ENCODE measurements at places on chromosomes 6 and 20.

- no peak for DNase-seq
These were observed 88.9 kb downstream of the GINS1 start for GRCh38 chr20:25496165-25496967.

GRCh38 chr6:118506071-118506638 lies 41.9 kb upstream of the PLN start:
- DNase-seq, result no peak

DNA sequence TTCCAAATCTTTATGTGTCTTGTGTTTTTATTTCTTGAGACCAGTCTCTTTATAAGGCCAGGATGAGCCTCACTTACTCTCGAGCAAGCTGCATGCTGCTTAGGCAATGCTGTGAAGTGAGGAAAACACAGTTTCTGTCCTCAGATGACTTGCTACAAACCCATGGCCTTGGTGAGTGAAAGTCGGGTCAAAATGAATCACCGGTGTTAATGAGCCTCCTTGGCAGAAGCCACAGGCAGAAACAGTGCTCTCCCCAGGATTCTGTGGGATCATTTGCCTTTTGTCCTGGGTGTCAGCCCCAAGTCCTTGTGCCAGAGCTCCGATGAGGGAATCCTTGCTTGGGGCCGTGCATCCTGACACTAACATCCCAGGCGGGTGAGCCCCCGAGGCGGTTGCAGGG lies 482.5 kb downstream of the QKI start:
- no peak for DNase-seq

DNA sequence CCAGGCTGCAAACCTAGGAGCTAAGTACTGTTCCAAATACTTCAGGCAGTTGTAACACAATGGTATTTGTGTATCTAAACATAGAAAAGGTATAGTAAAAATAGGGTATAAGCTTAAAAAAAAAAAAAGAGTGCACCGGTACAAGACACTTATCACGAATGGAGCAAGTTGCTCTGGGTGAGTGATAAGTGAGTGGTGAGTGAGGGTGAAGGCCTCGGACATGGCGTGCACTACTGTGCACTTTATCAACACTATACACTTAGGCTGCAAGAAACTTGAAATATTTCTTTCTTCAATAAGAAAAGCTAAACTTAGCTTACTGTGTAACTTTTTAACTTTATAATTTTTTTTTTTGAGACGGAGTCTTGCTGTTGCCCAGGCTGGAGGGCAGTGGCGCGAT lies 159.5 kb upstream of the PDE10A start:
- no peak for DNase-seq

DNA sequence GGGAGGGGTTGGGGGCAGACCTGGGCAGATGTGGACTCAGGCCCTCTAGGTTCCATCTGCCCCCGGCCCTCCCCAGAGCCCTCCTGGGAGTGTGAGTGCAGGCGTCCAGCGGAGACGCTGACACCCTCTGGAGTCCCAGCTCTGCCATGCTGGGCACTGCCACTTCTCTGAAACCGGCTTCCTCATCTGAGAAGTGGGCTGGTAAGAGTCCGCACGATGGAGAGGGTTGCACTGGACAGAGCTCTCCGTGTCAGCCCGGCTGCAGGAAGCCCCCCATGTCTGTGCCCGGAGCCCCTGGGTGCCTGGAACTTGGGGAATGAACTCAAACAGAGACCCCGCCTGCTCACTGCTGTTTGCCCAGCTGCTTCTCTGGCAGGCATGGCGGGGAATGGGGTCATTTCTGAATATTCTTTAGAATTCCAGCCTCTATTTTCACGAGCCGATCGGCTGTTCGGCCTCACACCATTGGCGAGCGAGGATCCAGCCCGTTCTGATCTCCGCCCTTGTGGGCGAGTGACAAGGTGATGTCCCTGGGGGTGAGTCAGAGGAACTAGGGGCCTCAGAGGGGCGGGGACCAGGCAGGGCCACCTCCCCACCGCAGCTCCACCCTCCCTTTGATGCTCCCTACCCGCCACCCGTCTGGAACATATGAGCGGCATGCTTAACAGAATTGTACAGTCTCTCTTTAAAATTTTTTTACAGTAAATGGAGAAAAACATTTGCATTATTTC lies 47.8 kb upstream of the GATA5 start:
- DNase-seq, result no peak

DNA sequence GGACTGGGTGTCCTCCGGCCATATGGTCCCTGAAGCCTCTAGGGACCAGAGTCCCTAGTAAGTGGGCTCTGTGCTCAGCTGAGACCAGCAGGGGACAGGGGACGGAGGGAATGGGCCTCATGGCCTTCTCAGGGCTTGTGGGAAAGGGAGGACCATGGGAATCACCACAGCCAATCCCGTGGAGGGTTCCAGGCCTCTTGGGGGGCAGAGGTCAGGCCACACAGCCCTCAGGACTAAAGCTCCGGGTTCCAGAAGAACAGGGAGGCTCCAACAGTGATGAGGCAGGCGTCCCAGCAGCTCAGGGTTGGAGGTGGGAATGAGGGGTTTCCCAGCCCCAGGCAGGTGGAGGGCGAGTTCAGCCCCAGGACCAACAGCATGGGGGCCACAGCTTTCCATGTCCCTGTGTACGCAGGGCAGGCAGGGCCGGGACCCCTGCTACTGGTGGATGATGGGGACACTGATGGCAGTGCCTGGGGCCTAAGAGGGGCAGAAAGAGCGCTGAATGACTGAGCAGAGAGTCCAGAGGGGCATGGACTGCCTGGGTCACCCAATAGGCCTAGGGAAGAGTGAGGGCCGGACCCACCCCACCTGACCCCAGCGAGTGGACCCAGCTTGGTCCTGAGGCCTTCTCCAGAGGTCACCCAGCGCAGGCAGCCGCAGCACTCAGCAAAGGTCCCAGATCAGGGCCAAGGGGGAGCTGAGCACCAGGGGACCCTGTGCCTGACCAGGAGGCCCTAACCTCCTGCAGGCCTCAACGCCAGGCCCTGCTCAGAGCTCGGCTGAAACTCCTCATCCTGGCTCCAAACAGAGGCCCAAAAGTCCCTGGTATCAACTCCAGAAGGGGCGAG lies 8.8 kb downstream of the MYL9 start:
- DNase-seq, result no peak

DNA sequence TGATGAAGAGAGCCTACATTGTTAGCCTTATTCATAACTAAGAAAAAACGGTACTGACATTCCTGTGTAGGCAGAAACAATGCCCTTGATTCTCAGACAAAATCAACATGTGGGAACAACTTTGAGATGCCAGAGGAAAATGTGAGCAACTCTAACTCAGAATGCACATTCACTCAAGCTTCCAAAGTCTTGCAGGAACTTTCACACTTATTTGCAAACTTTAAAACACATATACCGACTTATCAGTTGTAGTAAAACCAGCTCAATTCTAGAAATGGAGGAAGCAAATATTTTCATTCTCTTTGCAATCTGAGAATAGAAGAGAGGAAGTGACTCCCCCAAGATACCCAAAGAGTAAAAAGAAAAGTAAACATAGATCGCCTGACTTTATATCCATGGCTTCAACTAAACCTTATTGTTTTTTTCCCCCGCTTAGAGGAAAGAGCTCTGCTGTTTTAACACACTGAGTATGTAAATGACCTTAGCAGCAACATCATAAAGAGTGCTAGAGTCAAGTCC lies 117.6 kb downstream of the EPB41L2 start:
- DNase-seq, result no peak

DNA sequence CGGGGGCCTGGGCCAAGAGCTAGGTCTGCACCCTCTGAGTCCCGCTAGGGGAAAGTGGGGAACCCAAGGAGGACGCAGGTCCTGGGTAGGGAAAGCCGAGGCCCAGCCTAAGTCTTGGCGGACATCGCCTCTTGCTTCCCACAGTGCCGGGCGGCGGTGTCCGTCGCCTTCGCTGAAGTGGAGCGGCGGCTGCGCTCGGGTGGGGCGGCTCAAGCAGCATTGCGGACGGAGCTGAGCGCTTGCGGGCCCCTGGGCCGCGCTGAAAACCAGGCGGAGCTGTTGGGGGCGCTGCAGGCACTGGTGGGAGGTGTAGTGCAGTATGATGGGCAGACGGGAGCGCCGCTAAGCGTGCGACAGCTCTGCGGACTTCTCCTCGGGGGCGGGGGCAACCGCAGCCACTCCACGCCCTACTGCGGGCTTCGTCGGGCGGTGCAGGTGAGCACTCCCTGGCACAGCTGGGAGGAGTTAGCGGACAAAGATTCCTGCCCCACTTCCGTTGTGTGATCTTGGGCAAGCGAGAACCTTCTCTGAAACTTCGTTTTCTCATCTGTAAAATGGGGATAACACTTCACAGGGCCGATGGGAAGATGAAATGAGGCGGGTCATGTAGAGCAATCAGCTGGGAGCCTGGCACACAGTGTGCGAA lies 4.2 kb downstream of the PRSS16 start:
- DNase-seq, result no peak

GRCh38 chr20:17957505-17958363 lies 10.9 kb downstream of the SNX5 start:
- peak; percentile 56 for DNase-seq

DNA sequence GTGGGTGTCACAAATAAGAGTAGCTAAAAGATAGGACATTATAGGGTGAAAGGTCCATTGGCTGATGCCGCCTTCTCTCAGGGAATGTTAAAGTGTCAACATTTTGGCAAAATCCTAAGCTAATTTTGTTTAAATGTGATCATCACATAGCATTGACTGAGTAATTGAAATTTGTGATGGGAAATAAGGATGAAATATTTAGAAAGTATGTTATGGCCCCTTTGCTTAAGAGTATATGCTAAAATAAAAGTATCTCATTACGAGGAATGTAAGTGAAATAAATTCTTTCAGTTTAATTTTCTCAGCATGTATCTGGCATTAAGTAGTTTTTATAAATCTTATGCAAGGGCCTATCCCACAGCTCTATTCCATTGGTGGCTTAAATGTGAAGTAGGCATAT lies 229.2 kb downstream of the PRL start:
- no peak for DNase-seq

- DNase-seq, result peak; percentile 92
These were observed 48.0 kb downstream of the MUC22 start for GRCh38 chr6:31058128-31058894.

GRCh38 chr20:38550274-38550673 lies 30.7 kb upstream of the ADIG start:
- no peak for DNase-seq

DNA sequence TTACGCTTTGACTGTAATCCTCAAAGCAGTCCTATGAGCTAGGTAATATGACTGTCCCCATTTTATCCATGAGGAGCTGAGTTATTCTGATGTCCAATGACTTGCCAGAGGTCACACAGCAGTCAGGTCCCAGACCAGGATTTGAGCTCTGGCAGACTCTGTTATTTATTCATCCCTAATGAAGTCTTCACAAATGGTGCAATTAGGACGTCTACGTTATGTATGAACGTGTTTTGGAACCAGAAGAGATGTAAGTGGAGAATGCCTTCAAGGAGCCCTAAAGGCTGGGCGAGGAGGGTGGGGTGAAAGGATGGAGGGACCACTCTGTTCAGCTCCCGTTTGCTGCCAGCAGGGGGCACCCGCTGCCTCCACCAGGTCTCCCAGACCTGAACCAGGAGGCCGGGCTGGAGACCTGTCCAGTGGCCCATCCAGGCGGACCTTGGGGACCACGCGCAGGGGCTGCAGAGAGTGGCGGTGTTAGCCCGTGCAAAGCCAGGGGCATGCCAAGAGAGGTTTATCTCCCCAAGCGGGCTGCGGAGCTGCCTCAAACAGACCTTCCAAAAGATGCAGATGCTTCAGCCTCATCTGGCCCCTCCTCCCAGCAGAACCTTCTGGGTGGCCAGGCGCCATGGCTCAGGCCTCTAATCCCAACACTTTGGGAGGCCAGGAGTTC lies 15.2 kb upstream of the ZNF335 start:
- DNase-seq, result no peak

- no peak for DNase-seq
These were observed 6.1 kb downstream of the GLP1R start for GRCh38 chr6:39054577-39055142.

- DNase-seq, result peak; percentile 54
These were observed 674.6 kb upstream of the MARCKS start for GRCh38 chr6:113182370-113183141.

GRCh38 chr20:824490-824889 lies 9.0 kb upstream of the FAM110A start:
- no peak for DNase-seq

- DNase-seq, result peak; percentile 69
These were observed 256.5 kb upstream of the RREB1 start for GRCh38 chr6:6851059-6851948.

DNA sequence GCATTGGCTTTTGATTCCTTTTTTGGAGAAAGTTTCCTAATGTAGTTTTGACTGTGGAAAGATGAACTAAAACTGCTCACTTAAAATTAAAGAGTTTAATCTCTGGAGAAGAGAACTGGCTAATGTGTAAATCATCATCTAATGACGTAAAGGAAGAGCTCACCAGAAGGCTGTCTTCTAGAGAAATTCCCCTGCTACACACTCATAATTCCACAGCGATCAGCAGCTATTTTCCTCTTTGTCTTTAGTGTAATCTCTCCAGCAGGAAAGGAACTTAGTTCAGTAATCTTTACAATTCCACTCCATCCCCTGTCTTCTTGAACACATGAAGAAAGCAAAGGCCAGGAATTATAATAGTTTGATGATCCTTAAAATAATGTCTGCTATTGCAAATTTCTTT lies 15.8 kb downstream of the SPTLC3 start:
- DNase-seq, result no peak

DNA sequence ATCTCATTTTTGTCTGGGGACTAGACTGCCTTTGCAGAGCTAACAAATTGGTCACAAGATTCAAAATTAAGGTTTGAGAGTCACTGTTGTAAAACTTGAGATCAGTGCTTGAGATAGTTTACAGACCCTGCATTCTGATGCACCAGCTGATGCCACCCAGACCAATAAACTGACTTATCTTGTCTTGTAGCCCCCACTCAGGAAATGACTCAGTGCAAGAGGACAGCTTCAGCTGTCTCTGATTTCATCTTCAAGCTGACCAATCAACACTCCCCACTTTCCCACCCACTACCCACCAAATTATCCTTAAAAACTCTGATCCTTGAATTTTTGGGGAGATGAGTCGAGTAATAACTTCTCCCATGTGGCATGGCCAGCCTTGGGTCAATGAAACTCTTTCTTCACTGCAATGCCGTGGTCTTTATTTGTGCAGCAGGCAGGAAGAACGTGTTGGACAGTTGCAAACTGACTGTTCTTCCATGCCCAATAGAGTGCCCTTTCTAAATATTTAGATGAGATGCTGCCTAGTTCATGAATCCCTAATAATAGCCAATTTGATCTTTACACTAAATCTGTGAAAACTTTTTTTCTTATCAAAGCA lies 48.3 kb upstream of the PROKR2 start:
- DNase-seq, result no peak

DNA sequence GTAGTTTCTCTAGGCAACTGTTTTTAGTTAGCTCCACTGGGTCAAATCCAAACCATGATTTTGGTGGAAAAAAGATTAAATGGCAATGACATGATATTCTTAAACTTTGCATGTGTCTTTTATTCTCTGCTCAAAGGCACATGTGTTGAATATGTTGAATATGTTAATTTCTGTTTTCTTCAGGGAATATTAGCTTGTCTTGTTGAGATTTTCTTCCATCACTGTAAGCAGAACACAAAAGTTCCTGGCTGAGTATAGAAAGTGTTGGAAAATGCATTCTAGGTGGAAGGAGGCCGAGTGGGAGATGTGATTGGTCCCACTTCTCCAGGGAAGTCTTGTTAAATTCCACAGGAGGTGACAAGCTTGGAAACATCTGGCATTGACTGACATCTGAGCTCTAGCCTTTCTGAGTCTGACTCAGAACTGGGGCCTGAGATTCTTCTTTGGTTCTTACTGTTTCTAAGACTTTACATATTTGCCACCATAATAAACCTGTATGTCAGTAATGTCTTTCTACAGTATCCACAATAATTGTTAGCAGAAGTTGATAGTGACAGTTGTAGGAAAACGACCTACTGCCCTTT lies 81.1 kb downstream of the LAMA4 start:
- DNase-seq, result no peak
